ENCODE measurements at places on chromosomes 12 and 14.

- H3K4me1 ChIP-seq = peaks cover 14% of the 10 kb centered on the region
- DNase-seq = no peak
- no peak overlapping the region for H3K4me3 ChIP-seq
- no peaks in the 10 kb centered on the region for H3K36me3 ChIP-seq
- H3K27me3 ChIP-seq = no peaks in the 10 kb centered on the region
Measured at GRCh38 chr12:31479516-31480210, 111.3 kb downstream of the DENND5B start.

- no peaks in the 10 kb centered on the region for H3K36me3 ChIP-seq
- H3K27ac ChIP-seq = no peak overlapping the region
- H3K4me1 ChIP-seq = no peaks in the 10 kb centered on the region
Measured at GRCh38 chr12:28145216-28145615, 45.0 kb upstream of the CCDC91 start.

- H3K4me1 ChIP-seq = peaks cover 36% of the 10 kb centered on the region
- no peak overlapping the region for H3K4me3 ChIP-seq
- peaks cover 10% of the 10 kb centered on the region for H3K36me3 ChIP-seq
- no peak for DNase-seq
- H3K27me3 ChIP-seq = no peaks in the 10 kb centered on the region
- peak overlapping the region; percentile 86 for H3K27ac ChIP-seq
Measured at GRCh38 chr12:24839268-24839791, 109.6 kb downstream of the BCAT1 start.

DNA sequence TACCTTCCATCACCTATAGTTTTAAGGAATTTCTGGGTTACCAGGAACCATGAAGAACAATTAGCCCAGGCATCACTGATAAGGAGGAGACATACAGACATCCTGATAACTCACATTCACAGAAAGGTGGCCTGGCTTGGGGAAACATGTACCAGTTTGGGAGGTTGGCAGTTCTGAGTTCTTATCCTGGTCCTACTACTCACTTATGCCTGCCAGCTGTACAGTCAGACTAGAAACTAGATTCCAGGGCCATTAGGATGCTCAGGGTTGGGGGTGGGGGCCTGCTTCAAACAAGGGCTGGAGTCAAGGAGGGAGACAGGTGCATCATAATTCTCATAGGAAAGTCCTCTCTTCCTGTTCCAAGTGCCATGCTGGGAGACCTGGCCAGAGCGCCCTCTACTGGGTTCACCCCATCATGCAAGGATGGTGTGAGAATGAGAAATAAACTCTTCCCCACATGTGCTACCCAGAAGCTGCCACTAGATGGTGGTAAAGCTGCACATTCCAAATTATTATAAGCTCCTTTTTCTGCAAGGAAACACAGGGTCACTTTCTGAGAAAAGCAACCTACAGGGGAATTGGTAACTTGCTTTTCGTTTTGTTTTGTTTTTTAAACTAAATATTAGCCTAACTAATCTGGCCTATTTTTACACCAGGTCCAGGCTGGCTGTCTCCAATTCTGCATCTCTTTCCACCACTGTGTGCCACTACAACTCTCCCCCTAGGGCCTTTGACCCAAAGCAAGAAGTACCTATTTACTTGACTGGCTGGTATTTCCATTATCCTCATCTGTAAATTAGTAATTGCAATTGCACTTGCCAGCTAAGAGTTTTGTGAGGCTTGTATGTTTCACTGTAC, 14.5 kb downstream of the OAS2 start:
- H3K27me3 ChIP-seq = no peaks in the 10 kb centered on the region
- no peaks in the 10 kb centered on the region for H3K36me3 ChIP-seq
- H3K4me3 ChIP-seq = no peak overlapping the region
- H3K27ac ChIP-seq = no peak overlapping the region
- DNase-seq = no peak

GRCh38 chr12:570921-571794, 92.1 kb downstream of the NINJ2 start:
- H3K4me3 ChIP-seq = peak overlapping the region; percentile 85
- H3K36me3 ChIP-seq = no peaks in the 10 kb centered on the region
- H3K4me1 ChIP-seq = peaks cover 43% of the 10 kb centered on the region
- peak; percentile 96 for DNase-seq
- H3K27ac ChIP-seq = peak overlapping the region; percentile 79

DNA sequence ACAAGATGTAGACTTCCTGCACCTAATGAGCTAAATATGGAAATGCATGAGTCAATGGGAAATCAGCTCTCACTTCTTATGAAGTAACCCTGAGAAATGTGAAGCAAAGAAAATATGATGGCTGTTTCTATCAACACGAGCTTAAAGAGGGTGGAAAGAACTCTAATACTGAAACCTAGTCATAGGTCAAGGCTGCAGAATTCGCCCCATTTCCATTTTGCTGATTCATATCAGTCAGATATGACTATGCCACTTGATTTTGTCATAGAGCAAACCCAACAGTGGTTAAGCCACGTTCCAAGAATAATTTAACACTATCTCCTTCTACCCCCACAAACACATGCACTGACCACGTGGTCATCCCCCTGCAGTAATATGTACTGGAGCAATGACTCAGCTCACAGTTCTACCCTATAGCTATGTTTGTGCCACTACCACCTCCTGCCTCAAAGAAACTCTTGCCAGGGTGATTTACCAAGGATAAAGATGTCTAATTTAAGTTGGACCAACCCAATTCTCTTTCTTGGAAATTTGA, 157.5 kb downstream of the TMTC3 start:
- DNase-seq = peak; percentile 89
- H3K4me1 ChIP-seq = peaks cover 21% of the 10 kb centered on the region
- H3K27ac ChIP-seq = peak overlapping the region; percentile 96
- no peaks in the 10 kb centered on the region for H3K36me3 ChIP-seq
- no peak overlapping the region for H3K4me3 ChIP-seq

DNA sequence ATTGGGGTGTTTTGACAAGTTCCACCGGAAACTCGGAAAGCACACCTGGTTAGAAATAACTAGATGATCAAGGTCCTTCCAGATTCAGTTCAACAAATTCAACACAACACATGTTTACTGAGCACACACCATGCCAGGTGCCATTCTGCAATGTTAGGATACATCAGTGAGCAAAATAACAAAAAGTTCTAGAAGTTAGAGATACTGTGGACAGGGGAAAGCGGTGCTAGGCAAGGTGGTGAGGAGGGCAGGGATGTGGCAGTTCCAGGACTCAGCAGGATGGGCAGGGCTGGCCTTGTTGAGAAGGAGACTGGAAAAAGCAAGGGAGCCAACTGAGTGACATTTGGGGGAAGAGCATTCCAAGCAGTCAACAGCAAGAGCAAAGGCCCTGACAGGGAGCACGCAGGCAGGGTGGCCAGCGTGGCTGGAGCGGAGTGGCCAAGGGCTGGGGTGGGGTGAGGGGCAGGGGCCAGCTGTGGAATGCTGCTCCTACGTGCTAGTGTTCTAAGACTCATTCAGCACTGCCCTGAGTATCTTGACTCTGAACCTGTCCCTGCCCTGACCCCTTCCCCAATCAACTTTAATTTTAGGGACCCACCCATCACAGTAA, 19.4 kb upstream of the FAIM2 start:
- H3K4me3 ChIP-seq = no peak overlapping the region
- DNase-seq = peak; percentile 38
- no peaks in the 10 kb centered on the region for H3K36me3 ChIP-seq
- peaks cover 11% of the 10 kb centered on the region for H3K4me1 ChIP-seq
- H3K27ac ChIP-seq = no peak overlapping the region
- H3K27me3 ChIP-seq = peaks cover 4% of the 10 kb centered on the region

DNA sequence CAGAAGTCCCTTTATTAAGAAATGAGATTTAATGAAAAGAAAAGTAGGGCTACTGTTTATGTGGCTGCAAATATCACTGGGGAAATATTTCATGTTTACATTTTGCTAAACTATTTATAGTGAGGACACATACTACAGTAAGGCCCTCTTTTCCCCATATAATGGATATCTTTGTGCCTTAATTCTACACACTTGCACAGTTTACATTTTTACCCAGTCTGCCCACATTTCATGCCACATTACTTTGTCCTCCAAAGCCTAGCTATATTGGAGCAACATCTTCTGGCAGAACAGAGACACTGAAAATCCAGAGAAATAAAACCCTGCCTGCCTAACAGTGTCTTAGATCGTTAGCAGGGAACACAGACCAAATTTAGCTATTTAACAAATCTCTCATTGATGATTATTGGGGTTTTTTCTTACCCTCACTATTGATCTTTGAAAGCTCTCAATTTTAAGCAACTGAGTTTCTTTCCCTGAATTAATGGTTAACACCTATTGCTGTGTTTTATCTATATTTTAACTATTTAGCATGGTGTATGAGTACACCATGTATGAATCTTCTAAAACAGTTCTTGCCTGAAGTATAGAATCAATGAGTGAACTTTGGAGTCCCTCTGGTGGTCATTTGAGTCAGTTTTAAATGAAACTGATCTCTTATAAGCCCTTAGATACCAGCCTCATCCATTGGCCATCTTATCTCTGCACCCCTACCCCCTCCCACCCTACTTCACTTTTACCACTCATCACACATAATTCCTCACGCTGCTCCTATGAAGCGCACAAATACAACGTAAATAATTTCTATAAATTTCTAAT, 170.2 kb downstream of the BCAT1 start:
- H3K27me3 ChIP-seq = peaks cover 2% of the 10 kb centered on the region
- no peak overlapping the region for H3K27ac ChIP-seq
- no peak overlapping the region for H3K4me3 ChIP-seq
- no peaks in the 10 kb centered on the region for H3K36me3 ChIP-seq
- DNase-seq = no peak
- H3K4me1 ChIP-seq = no peaks in the 10 kb centered on the region

GRCh38 chr12:110245369-110245772, 35.7 kb upstream of the ATP2A2 start:
- no peak overlapping the region for H3K4me3 ChIP-seq
- no peak overlapping the region for H3K27ac ChIP-seq
- H3K27me3 ChIP-seq = no peaks in the 10 kb centered on the region
- H3K36me3 ChIP-seq = no peaks in the 10 kb centered on the region
- peak; percentile 46 for DNase-seq
- no peaks in the 10 kb centered on the region for H3K4me1 ChIP-seq

DNA sequence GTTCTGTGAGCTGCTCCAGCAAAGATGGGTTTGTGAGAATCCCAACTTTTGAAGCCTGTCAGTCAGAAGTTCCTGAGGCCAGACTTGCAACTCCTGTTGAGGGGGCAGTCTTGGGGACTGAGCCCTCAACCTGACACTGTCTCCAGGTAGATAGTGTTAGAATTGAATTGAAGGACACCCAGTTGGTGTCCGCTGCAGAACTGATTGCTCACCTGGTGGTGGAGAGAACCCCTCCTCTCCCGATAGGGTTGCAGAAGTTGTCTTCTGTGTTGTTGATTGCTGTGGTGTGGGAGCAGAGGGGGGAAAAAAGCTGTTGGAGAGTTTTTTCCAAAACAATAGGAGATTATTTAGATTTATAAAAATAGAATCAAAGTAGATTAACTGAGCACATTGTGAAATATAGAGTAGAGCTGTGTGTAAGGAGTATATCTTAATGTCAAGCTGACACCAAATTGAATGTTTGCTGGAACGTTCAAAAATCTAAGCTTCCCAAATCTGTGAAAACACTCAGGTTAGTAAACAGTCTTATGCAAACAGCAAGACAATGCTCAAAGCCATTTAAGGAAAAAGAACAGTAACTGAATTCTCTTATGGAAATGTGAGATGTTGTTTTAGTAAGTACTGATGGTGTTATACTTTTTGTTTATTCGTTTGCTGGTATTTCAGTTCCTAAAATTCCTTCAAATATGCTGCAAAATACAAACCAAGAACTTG, 18.6 kb downstream of the HIF1A start:
- no peaks in the 10 kb centered on the region for H3K27me3 ChIP-seq
- H3K4me1 ChIP-seq = peaks cover 90% of the 10 kb centered on the region
- H3K4me3 ChIP-seq = peak overlapping the region; percentile 3
- H3K36me3 ChIP-seq = peaks cover 1% of the 10 kb centered on the region

- peaks cover 13% of the 10 kb centered on the region for H3K4me1 ChIP-seq
- no peaks in the 10 kb centered on the region for H3K27me3 ChIP-seq
- DNase-seq = peak; percentile 13
- no peaks in the 10 kb centered on the region for H3K36me3 ChIP-seq
- no peak overlapping the region for H3K4me3 ChIP-seq
Measured at GRCh38 chr12:124833693-124834122, 30.0 kb downstream of the SCARB1 start.

DNA sequence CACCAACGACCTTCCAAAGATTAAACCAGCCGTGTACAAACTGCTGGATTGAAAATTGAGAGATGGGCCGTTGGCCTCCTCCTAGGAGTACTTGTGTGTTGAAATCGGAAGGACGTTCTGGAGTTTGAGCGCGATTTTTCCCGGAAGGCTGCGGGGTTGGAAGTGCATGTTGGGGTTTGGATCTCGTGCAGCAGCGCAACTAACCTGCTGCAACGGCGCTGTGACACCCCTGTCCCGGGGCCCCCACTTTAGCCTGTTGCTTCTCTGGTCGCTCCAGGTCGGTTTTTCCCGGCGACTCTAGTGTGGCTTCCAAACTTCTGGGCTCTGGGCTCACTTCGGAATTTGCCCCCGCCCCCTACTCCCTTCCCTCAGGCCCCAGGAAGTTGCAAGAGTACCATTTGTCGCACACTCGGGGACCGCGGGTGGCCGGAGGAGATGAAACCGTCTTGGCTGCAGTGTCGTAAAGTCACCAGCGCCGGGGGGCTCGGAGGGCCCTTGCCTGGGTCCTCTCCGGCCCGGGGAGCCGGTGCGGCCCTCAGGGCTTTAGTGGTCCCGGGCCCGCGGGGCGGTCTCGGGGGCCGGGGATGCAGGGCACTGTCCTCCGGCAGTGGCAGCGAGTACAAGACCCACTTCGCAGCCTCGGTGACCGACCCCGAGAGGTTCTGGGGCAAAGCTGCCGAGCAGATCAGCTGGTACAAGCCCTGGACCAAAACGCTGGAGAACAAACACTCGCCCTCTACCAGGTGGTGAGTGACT, at the start of gene ACSS3:
TSS of gene ACSS3 (plus strand) at position 394 of the 756 bp plus-strand sequence. CDS start at position 436, 42 bp downstream.
- peak within 1 kb of the TSS; percentile 61 for H3K27ac ChIP-seq
- peak within 1 kb of the TSS; percentile 84 for H3K4me3 ChIP-seq
- DNase-seq = peak; percentile 53

DNA sequence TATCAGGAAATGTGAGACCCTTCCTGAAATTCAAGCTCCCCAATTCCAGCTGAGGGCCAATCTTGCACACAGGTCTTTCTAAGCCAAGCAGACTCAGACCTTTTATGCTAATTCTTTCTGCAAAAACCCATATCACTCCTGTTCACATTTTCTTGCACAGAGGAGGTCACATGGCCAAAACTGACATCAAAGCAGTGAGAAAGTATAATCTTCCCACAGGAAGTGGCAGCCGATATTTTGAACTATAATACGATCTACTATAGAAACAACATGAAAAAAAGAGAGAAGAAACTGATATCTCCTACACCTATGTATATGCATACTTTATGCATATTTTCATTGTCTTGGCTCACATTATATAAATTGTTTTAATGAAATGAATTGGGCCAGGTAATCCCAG, 132.9 kb upstream of the SSTR1 start:
- no peak for DNase-seq
- no peak overlapping the region for H3K27ac ChIP-seq
- H3K4me3 ChIP-seq = no peak overlapping the region

- H3K4me3 ChIP-seq = no peak overlapping the region
- H3K4me1 ChIP-seq = peaks cover 5% of the 10 kb centered on the region
- no peak for DNase-seq
- no peaks in the 10 kb centered on the region for H3K36me3 ChIP-seq
Measured at GRCh38 chr14:65476273-65476941, 63.9 kb downstream of the FUT8 start.

- H3K36me3 ChIP-seq = no peaks in the 10 kb centered on the region
- H3K27me3 ChIP-seq = no peaks in the 10 kb centered on the region
- H3K27ac ChIP-seq = no peak overlapping the region
Measured at GRCh38 chr14:95863295-95863694, 13.3 kb upstream of the TUNAR start.

- H3K4me3 ChIP-seq = no peak overlapping the region
- H3K27ac ChIP-seq = no peak overlapping the region
- H3K27me3 ChIP-seq = no peaks in the 10 kb centered on the region
- no peaks in the 10 kb centered on the region for H3K36me3 ChIP-seq
- H3K4me1 ChIP-seq = no peaks in the 10 kb centered on the region
Measured at GRCh38 chr12:67925077-67925476, 64.2 kb upstream of the IFNG-AS1 start.
